ENCODE measurements at places on chromosomes 6 and 20.

DNA sequence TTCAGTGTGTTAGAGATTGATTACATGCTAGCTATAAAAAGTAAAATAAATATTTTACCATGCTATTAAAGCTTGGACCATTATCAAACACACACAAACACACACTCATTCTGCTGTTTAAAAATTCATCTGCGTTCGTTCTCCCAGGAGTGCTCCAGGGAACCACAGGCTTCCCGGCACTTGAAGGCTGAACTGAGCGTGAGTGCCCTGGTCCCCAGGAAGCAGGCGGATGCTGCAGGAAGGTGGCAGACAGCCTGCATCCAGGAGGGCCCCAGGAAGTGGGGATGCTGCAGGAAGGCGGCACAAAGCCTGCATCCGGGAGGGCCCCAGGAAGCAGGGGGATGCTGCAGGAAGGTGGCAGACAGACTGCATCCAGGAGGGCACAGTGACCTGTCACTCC, 147.2 kb upstream of the SNX9 start:
- DNase-seq, result no peak

DNA sequence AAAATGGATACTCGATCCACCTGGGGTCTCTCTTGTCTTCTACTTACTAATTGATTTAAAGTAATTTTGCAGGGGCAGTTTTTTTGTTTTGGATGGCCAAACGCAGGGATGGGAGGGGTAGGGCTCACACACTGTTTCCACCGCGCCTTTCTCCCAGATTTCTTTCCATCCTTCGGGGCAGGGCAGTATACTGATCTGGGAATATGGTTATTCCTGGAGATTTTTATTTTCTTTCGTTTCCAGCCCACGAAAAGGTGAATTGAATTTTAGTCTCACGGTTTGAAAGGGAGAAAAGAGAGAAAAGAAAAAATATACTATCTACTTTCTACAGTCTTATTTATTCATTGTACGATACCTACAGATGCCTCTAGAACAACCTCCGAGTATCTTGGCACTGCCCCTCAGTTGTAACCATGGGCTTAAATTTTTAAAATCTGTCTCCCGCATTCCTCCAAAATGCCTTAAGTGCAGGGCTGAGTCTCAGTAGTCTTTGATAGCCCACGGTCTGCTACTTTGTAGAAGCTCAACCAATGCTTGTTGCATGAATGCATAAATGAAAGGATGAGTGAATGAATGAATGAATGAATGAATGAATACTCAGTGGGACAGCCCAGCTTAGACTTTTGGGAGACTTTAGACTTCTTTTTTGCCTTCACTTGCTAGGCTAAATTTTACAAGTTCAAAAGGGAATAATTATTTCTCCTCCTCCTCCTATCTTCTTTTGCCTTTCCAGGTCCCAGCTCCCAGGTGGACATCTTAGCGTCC, 18.1 kb upstream of the TRIM27 start:
- DNase-seq, result no peak

- no peak for DNase-seq
Observed at GRCh38 chr20:4946585-4946984, 54.7 kb downstream of the SLC23A2 start.

DNA sequence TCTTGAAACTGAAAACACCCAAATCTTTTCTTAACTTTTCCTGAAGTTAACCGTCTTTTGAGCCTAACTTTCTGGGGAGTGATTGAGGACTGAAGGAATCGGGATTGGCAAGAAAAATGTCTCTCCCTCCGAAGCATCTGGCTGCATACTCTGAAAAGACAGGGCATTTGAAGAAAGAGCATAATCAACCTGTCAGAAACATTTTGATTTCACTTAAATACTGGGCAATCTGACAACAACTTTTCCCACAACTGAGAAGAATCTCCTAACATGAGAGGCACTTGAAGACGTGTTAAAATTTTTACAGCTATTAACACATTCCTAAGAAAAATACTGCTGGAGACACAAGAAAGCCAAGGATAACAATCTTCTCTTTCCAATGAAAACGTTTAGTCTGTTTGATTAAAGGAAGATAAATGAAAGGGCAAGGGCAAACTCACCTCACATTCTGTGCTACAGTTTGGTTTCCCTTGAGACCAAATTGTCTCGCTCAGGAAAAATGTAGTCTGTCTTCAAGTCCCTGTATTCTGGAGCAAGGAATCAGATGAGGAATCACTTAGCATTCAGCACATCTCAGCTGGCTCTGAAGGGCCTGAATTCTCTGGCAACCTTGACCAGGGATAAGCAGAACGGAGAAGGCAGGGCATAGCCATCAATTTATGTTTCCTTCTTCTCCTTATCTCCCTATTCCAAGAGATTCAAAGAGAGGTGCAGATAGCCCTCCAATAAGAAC, 76.1 kb downstream of the TBX18 start:
- DNase-seq, result no peak

- DNase-seq, result no peak
Observed at GRCh38 chr6:80733641-80734040, 627.2 kb downstream of the BCKDHB start.

DNA sequence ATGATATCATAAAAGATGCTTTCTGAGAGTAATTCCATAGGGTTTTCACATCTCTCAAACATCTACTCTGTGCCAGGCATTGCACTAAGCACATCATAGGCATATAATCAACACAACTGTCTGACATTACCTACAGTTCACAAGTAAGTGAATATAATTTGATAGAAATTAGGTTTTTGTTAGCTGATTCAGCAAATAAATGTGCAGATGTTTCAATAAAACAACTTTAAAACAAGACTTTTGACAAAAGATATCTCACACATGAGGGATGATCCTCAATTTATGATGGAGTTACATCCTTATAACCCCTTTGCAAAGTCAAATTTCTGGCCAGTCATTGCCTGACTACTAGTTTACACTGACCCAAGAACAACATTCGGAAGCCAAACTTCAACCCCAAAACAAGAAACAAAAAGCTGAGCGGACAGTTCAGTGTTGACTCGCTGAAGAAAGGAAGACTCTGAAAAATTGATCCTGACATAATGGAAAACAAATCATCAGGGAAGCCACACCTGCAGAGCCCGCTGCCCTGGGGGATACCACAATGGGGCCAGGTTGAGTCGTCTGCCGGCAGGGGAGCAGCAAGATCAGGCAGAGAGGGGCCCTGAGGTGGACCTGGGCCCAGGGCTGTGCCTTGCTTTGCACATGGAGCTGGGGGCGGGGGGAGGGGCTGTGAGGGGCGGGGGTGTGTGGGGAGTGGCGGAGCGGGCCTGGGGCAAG, 739.2 kb upstream of the GJE1 start:
- DNase-seq, result no peak

DNA sequence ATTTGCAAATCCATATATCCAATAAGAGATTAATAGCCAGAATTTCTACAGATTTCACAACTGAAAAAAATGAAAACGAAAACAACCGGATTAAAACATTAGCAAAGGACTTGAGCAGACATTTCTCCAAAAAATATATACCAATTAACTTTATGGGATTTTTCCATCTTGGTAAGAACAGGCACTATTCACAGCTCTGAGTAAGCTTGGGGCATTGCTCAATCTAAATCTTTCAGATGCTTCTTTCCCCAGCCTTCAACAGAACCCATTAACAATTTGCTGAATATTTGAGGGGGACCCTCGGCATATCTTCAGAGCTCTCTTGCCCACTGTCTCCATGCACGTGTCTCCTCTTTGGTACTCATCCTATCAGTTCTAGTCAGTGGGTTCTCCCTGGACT, 111.7 kb upstream of the CD93 start:
- no peak for DNase-seq

DNA sequence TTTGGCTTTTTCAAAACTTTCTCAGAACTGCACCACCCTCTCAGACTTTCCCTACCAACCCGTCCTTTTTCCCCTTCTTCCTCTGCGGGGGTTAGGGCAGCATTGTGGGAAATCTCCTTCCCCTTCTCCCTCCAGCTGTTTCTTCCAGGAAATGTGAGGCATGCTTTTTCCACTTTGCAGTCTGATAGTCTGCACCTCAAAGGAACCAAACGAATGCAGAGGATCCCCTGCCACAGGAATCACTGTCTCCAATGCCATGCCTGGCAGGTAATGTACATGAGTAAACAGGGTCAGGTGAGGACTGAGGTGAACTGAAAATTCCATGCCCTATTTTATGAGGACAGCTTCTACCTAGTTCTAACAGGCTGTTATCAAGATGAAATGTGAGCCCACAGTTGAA, 218.4 kb downstream of the BCAS1 start:
- no peak for DNase-seq

DNA sequence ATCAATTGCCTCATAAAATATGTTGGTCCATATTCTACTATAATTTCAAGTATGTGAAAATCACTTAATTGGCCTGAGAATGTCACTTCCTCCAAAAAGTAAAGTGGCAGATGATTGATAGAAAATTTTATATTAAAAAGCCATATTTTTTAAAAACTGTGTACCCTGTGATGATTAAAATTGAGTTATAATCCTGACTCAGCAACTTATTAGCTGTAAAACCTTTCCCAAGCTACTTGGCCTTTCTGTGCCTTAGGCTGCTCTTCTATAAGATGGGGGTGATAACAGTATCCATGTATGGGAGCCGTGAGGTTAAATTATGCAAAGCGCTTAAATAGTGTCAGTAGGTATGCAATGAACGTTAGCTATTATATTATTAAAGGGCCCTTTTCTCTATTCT, 524.4 kb downstream of the TFAP2A start:
- DNase-seq, result no peak

DNA sequence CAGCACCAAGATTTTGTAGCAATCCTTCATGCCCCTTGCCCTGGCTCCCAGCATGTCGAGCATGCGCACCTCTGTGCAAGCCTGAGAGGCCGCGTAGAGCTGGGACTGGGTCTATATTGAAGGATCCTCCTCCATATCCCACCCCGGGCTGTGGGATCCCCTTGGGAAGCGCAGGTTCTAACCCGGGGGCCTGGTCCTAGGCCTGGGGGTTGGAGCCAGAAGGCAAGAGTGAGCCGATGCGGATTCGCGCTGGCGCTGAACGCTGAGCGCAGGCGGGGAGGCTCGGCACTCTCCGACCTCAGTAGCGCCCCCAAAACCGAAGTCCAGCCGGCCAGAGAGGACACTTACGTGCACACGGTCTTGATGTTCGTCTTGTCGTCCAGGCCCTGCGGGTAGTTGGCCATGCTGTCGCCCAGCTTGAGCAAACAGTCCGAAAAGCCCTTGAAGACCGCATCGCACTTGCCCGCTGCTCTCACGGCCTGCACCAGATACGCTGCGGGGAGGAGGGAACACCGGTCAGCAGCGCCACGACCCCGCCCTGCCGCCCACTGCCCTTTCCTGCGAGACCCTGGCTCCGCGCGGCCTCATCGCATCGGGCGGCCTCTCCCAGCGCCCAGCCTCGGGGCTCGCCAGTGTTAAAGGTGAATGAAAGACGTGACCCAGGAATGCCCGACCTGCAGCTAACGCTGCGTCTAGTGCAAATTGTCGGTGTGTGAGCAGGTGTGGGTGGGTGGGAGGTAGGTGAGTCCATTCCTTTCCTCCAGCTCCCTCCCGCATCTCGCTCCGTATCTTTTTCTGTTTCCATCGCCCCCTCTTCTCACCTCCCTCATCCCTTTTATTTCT, 4.5 kb downstream of the NRN1 start:
- DNase-seq, result no peak

GRCh38 chr6:27562027-27562410, 89.1 kb upstream of the ZNF184 start:
- DNase-seq, result no peak

DNA sequence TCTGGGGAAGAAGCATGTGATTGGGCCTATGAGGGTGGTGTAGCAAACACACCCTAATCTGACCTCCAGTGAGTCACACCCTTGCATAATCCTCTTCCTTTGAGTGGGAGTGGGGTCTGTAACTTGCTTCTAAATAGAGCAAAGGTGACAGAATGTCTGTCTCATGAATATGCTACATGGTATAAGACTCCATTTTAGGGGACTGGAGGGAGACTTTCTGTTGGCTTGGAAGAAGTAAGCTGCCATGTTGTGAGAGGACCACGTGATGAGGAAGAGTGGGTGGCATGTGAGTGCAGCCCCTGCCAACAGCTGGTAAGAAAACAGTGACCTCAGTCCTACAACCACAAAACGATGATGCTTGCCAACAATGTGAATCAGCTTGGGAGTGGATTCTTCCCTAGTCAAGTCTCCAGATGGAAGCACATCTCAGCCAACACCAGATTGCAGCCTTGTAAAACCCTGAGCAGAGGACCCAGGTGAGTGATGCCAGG, 3.7 kb downstream of the AK9 start:
- peak; percentile 30 for DNase-seq

- no peak for DNase-seq
Observed at GRCh38 chr6:120960761-120961160, 373.5 kb downstream of the TBC1D32 start.

GRCh38 chr6:129766959-129767728, 57.2 kb upstream of the ARHGAP18 start:
- peak; percentile 58 for DNase-seq

DNA sequence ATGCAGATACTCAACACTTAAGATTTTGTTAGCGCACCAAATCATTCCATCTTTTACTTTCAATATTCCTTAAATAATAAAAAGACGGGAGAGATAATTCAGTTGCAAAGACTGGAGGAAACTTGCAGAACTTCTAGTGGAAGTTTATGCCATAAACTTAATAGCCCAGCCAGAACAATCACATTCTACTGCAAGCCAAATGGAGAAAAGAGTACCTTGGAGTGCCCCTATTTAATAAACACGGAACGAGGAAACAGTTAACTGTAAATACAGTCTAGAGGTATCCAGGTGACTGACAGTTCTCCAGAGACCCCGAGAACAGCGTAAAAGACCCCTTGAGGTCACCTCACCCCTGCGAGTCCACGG, 635 bp downstream of the SLC35B3 start:
- DNase-seq, result no peak

DNA sequence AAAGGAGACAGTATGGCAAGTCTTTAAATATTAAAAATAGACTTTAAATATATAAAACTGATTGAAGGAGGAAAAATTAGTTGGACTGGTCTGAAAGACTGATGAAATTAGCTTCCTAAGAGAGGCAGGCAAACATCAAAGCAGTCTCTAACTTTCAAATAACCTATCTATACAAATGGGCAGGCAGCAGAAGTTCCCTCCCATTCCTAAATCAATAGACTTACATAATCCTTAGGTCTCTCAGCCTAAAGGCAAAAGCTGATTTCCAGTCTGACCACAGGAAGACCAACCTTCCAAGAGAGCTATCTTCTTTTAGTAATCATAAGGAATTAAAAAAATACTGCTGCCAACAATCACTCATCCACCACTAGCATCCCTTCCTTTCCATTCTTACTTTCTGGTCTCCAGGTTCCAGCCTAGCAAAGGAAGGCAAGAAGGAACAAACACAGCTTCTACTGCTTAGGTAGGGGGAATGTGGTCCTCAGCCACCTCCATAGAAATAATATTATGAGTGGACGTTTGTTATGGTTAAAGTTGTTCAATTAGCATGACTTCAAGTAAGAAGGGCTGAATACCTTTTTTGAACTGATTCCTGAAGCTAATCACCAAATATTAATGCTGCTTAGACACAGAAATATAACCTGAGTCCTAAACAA, 44.1 kb downstream of the SESN1 start:
- no peak for DNase-seq

- DNase-seq, result no peak
Observed at GRCh38 chr6:90819483-90819882, 232.6 kb upstream of the MAP3K7 start.

- DNase-seq, result no peak
Observed at GRCh38 chr6:134081506-134081905, 29.1 kb upstream of the SLC2A12 start.
